ENCODE measurements at places on chromosomes 1 and 21.

GRCh38 chr1:41542196-41542930 lies 57.9 kb upstream of the EDN2 start:
- peaks cover 33% of the 10 kb centered on the region for H3K36me3 ChIP-seq
- H3K27ac ChIP-seq, result no peak overlapping the region
- no peaks in the 10 kb centered on the region for H3K4me1 ChIP-seq
- DNase-seq, result no peak

DNA sequence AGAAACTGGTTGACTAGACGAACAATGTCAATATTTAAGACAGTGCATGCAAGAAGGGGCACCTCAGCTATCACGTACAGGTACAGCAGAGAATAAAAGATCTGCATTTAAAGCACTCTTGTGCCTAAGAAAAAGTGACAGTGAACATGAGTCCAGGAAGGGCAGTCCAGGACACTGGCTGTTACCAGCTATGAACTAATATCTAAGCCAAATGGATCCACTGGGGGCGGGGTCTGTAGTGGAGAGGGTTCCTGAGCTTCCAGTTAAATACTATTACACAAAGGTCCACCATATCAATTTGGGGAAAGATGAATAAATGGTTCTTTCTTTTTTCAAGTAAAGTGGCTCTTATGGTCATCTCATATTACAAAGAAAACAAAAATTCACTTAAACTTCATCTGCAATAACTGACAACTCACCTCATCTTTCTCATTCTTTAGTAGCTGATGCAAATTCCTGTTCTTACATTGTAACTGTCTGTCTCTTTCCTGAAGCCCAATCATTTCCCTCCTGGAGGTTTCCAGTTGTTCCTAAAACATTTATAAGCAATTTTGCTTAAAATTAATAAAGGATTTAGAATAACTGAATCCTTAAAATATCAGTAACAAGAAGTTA lies 24.5 kb downstream of the SSX2IP start:
- DNase-seq, result no peak
- no peaks in the 10 kb centered on the region for H3K4me1 ChIP-seq
- no peaks in the 10 kb centered on the region for H3K27me3 ChIP-seq
- H3K36me3 ChIP-seq, result peaks cover 4% of the 10 kb centered on the region

DNA sequence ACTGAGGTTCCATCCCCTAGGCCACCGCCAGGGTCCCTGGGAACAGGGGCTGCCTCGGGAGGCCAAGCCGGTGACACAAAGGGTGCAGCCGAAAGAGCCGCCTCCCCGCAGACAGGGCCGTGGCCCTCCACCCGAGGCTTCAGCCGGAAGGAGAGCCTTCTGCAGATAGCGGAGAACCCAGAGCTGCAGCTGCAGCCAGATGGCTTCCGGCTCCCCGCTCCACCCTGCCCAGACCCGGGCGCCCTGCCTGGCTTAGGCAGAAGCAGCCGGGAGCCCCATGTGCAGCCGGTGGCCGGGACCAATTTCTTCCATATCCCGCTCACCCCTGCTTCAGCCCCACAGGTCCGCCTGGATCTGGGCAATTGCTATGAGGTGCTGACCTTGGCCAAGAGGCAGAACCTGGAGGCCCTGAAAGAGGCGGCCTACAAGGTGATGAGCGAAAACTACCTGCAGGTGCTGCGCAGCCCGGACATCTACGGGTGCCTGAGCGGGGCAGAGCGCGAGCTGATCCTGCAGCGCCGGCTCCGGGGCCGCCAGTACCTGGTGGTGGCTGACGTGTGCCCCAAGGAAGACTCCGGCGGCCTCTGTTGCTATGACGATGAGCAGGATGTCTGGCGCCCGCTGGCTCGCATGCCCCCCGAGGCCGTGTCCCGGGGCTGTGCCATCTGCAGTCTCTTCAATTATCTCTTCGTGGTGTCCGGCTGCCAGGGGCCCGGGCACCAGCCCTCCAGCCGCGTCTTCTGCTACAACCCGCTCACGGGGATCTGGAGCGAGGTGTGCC lies 1.4 kb downstream of the KLHDC7A start:
- no peak overlapping the region for H3K27ac ChIP-seq
- H3K36me3 ChIP-seq, result no peaks in the 10 kb centered on the region
- no peak overlapping the region for H3K4me3 ChIP-seq
- peaks cover 2% of the 10 kb centered on the region for H3K27me3 ChIP-seq
- no peak for DNase-seq

- H3K27ac ChIP-seq, result no peak overlapping the region
- H3K4me3 ChIP-seq, result no peak overlapping the region
- DNase-seq, result no peak
- H3K4me1 ChIP-seq, result no peaks in the 10 kb centered on the region
- no peaks in the 10 kb centered on the region for H3K27me3 ChIP-seq
These were observed 770.7 kb downstream of the LTN1 start for GRCh38 chr21:28221984-28222383.

DNA sequence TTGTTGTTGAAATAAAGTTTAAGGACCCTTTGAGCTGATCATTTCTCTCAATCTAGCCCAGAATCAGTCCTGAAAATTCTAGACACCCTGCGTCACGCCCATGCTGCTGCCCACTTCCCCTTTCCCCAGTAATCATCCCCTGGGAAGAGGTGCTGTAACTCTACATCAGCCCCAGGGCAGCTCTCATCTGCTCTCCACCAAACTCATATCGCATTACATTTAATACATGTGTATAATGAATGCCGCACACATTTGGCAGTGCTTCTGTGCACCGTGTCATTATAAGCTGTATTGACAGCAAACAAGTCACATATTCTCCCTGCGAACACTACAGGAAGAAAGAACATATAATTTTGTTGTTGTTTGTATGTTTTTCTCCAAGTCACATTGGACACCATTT lies 539.7 kb upstream of the DAB1 start:
- H3K36me3 ChIP-seq, result no peaks in the 10 kb centered on the region
- no peak overlapping the region for H3K27ac ChIP-seq
- no peak for DNase-seq
- no peaks in the 10 kb centered on the region for H3K27me3 ChIP-seq
- no peaks in the 10 kb centered on the region for H3K4me1 ChIP-seq

DNA sequence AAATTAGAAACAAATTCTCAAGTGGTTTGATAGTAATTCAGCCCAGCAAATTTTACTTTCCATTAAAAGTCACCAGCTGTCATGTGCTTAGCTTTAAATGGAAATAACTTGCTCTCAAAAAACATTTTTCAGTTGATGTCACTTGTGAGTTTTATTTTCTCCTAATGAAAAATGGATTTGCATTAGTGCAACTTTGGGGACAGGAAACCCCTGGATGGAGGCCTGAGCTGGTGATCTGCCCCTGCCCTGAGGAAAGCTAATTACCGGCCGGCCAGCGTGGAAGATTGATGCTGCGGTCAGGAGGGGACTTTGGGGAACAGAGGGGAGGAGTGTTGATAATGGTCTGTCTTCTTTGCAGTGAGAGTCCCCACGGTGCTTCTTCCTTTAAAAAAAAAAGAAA lies 66.8 kb upstream of the ANGPTL1 start:
- DNase-seq, result no peak
- H3K27ac ChIP-seq, result no peak overlapping the region
- no peak overlapping the region for H3K4me3 ChIP-seq
- peaks cover 4% of the 10 kb centered on the region for H3K4me1 ChIP-seq

Data from activated CD8-positive, alpha-beta T cell treated with anti-CD3 and anti-CD28 coated beads for 36 hours (primary cell).